ENCODE measurements at places on chromosomes 5 and 9.

GRCh38 chr5:94463739-94464138 lies 154.7 kb downstream of the KIAA0825 start:
- DNase-seq = no peak

DNA sequence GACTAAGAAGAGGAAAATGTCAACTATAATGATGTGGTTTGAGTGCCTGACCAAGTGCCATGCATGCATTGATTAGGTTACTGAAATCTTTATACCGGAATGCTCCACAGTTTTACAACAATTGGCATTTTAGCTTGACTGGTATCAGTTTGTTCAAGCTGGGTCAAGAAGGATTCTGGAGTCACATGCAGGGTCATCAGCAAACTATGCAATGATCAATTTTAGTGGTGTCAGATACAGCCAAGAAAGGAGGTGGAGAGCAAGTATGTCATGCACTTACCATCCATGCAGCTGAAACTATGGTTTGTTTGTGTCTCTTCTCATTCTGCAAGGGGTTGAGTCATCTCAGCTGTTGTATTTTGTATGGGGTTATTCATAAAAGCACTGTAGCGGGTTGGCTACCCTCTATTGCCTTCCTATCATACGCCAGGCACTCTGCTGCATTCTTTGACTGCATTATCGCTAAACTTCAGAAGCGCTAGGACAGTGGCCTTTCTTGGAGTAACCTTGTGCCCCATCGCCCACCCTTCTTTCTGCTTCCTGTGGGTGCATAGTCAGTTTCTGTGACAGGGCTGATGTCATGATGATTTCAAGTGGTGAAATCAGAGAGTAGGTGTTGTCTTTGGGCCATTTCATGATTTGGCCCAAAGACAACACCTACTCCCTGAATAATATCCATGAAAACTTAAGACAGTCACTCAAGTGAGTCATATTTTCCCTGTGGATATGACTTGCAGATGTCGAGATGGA lies 145.4 kb downstream of the MTX3 start:
- DNase-seq = no peak

DNA sequence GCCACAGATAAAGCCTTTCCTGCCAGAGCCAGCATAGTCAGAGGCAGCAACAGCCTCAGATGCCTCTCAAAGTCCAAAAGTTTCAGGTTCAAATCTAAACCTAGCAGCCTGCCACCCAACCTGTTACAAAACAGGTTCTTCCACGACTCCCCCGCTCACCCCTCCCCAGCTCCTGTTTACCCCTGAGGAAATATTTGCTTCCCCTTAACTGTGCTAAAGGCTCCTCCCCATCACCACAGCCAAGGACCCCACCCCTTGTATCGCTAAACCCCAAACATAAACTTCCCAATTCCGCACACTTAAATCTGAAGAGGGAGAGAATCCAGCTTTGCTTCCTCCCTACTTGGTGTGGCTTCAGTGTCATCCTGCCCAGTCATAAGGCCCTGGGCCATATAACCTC lies 15.4 kb upstream of the VDAC1 start:
- DNase-seq = no peak

DNA sequence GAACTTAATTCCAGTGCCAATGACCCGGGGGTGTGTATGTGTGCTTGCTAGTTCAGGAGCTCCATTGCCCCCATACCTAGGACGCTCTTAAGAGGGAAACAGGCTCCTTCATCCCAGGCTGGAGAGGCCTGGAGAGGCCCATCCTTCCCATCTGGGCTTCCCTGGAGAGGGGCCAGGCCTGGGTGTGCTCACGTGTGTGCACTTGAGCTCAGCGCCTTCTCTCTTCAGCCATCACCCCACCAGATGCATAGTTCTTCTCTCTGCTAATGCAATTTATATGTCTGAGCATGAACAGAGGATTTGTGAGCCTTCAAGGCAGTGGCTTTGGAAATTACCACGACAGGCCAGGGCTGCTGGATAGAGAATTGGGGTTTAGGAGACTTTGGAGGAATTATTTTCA lies 48.6 kb upstream of the SHB start:
- DNase-seq = no peak

DNA sequence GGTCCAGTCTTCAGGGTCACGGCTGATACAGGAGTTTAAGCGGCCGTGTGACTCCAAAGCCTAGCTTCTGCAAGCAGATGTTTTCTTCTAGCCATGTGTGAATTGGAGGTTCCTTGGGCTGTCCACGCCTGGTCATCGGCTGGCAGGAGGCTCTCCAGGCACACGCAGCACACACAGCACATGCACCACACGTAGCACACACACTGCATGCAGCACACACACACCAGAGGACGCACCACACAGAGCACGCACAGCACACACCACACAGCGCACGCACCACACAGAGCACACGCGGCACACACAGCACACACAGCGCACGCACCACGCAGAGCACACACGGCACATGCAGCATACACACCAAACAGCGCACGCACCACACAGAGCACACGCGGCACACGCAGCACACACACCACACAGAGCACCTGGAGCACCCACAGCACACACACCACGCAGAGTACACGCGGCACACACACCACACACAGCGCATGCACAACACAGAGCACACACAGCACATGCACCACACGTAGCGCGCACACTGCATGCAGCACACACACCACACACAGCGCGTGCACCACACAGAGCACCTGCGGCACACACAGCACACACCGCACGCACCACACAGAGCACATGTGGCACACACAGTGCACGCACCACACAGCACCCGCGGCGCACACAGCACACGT lies 234.3 kb downstream of the FANCC start:
- no peak for DNase-seq

- no peak for DNase-seq
These were observed 164.8 kb upstream of the OTULINL start for GRCh38 chr5:14416621-14417275.

GRCh38 chr5:20972419-20972925 lies 984.5 kb upstream of the CDH18 start:
- DNase-seq = no peak

GRCh38 chr9:75376680-75377254 lies 288.5 kb downstream of the OSTF1 start:
- no peak for DNase-seq

DNA sequence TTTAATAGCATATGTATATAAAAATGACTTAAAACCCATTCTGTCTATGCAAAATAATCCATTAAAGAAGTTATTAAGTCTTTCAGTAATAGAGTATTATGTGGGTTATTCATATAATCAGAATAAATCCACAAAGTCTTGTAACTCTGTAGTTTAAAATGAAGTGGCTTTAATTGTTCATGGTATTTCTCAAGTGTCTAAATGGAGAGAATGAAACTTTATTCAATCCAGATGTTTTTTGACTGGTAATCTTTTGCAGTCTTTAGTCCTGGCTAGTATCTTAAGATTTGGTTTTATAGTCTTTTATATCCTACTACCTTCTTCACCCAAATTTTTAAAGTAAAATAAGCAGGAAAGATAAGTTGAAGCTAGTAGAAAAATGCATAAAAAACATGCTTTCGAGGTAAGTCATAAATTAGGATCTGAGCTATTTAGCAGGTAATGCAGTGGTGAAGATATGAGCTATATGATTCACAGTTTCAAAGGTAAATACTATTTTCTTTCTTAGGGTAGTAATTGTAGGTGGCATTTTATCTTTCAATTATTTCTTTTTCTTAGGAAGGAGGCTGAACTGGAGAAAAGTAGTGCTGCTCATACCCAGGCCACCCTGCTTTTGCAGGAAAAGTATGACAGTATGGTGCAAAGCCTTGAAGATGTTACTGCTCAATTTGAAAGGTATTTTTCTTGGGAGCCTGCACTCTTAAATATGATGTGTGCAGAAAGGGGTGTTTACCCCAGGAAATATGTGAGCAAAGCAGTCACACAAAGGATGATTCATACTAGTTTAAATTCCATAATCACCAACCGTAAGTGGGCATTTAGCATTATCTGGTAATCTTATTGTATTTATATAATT lies 17.9 kb downstream of the HMMR start:
- DNase-seq = no peak

- no peak for DNase-seq
These were observed 4.4 kb downstream of the RC3H2 start for GRCh38 chr9:122900791-122901190.

GRCh38 chr9:5851445-5851844 lies 18.5 kb upstream of the ERMP1 start:
- no peak for DNase-seq

DNA sequence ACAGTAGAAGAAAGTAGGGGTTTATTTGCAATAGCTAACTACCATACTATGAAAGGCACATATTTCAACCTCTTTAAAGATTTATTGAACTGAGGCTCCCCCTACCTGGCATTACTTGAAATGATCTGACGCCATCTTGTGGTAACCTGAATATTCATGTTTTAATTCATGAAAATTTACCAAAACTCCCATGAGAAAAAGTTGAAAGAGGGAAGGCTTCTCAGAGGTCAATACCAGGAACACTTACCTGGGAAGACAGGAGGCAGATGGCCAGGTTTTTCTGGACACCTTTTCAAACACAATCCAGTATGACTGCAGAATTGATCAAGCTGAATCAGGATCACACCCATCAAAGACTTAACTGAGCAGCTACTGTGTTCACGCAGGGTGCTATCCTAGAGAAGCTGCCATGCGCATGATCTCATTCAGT lies 9.4 kb downstream of the PRELID2 start:
- DNase-seq = no peak

DNA sequence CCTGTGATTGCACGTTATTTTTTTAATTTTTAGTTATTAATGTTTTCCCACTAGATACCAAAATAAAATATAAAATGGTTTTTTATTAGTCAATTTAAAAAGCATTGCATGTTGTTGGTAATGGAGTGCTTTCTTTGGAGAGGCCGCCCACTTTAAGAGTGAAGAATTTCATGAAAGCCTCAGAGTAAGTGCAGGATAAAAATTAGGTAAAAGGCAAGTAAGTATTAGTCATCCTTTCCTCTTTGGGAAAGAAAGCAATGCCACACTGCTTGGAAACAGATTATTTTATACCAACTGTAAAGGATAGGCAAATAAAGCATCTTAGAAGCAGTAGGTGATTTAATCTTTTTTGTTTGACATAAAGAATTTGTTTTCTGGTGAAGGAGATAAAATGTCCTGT lies 62.9 kb downstream of the HSD17B4 start:
- DNase-seq = no peak

DNA sequence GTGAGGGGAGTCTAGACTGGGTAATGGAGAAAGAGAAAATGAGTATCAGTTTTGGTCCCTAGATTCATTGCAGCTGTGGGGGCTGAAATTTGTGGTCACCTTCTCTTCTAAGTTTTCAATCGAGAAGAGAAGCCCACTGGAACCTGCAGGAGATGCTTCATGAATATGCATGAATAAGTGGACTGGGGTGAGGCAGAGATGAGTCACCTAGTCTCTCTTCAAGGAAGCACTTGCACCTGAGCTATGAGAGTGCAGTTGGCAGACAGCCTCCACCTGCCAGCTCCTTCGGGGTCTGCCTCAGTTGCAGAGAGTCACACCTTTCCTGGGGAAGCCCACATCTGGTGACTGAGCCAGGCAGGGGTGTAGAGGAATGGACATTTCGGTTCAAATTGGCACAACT lies 69.1 kb downstream of the ZNF366 start:
- DNase-seq = no peak

GRCh38 chr5:88768411-88768810 lies 114.6 kb downstream of the MEF2C start:
- DNase-seq = no peak

- DNase-seq = no peak
These were observed 581 bp upstream of the C9orf40 start for GRCh38 chr9:74953235-74953751.

DNA sequence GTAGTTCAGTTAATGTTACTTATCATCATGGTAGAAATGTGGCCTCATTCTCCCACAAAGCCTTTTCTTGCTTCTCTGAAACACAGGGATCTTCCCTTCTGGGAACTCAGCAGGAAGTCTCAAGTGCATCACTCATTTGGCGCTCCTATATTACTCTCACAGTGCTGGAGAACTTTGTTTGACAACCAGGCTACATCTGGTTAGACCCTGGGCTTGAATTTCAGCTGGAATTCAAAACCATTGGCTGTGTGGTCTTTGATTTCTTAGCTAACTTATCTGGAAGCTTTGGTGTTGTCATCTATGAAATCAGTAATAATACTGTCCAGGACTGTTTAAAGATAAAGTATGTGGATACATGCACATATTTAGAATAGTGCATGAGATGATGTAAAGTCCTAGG lies 1777.1 kb downstream of the MAT2B start:
- no peak for DNase-seq

GRCh38 chr9:98794802-98795201 lies 1.6 kb downstream of the ANKS6 start:
- DNase-seq = no peak

DNA sequence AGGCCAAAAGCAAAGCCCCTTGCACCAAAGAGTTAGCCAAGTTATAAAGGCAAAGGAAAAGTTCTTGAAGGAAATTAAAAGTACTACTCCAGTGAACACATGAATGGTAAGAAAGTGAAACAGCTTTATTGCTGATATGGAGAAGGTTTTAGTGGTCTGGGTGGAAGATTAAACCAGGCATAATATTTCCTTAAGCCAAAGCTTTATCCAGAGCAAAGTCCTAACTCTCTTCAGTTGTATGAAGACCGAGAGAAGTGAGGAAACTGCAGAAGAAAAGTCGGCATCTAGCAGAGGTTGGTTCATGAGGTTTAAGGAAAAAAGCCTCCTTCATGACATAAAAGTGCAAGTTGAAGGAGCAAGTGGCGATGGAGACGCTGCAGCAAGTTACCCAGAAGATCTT lies 3.1 kb upstream of the NUDT12 start:
- no peak for DNase-seq

DNA sequence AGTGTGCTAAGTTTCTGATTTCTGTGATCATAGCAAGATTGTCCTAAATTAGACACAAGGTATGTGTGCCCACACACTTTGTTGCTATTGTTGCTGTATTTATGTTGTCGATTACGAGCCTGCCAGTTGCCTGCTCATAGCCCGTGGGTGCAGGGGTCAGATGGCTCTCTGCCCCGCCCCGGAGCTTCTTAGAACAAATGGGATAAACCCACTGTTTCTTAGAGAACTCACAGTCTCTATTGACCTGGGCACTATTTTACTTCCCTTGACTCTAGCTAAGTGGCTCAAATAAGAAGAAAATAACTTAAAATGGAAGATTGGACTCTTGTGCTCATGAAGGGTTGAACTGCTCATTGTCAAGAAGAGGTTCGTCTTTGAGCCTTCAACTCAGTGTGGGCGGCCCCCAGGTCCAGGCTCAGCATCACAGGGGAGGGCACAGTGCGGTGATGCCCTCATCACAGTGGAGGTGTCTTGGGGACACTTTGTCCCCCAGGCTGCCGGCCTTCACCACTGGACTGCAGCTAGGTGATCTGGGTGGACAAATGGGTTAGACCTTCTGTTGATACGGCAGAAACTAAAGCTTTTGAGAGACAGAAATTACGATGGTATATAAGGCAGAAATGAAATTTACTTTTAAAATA lies 155.5 kb downstream of the TENT4A start:
- DNase-seq = no peak

DNA sequence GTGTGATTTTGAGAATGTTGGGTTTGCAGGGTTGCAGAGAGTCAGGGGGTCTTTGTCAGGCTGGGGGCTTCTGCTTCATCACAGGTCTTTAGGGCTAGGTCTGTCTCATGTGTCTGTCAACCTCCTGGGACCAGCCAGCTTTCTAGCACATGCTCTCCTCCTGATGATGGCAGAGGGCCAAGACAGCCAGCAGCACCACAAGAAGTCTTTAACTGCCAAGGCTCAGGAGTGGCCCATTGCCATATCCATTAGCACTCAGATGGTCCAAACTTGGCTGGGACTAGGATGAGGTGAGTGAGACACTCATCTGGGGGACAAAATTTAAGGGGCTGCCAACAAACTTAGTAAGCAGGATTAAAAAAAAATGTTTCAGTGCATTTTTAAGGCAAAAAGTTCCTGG lies 384.2 kb upstream of the CDH10 start:
- no peak for DNase-seq

All from T-helper 9 cell (primary cell).